AML-193 (cell line): ENCODE measurements at places on chromosomes 7 and 10.

DNA sequence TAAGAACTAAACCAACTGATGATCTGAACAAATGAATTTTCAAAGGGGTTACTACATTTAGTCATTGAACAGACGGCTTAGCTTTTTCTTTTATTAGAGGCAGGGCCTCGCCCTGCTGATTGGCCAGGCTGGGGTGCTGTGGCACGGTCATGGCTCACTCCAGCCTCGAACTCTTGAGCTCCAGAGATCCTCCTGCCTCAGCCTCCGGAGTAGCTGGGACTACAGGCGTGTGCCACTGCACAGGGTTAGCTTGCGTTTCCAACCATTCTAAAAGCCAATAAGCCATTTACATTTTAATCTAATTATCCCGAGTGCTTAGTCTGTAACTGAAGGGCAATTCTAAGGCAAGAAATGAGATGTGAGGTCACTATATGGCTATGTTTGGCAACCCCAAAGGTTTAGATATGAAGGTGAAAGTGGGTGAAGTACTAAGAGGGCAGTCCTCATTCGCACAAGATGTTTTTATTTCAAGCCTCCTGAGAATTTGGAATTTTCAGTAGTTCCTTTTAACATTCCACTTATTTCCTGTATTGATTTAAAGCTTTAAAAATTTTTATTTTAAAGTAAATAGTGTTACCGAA lies 1.6 kb upstream of the CDK13 start:
- DNase-seq, result peak; percentile 25

DNA sequence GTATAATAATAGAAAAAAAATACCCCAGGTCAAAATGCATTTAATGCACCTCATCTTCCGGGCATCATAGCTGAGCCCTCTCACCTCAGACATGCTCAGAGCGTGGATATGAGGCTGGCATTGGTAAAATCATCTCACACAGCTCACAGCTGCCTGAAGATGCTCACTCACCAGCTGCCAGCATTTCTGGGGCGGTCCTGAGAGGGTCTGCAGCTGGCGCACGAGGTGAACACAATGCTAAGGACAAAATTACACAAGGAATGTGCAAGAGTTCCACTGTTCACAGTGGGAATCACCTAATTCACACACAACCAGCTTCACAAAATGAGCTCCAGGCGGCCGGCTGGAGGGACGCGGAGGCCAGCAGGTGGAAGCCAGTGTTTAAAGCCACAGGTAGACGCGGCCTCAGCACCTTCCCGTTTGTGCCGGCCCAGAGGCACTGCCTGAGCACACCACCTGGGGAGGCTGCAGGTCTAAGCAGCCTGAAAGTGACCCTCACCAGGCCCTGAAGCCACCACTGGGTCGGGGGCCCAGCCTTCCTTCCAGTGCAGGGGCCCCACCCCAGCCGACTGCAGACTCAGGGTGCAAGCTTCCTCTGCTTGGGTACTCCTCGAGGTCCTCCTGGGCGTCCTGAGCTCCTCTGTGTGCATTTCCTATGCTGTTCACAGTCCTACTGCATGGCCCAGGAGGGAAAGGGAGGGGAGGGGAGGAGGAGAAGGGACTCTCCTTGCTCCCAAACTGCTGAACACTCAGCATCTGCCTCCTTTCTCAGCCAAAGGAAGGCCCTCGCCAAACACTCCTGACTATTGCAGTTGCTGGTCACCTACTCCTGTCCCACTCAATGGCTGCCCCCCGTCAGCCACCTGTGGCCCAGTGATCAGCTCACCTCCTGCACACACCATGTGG lies 61.2 kb upstream of the FAM20C start:
- DNase-seq, result no peak

DNA sequence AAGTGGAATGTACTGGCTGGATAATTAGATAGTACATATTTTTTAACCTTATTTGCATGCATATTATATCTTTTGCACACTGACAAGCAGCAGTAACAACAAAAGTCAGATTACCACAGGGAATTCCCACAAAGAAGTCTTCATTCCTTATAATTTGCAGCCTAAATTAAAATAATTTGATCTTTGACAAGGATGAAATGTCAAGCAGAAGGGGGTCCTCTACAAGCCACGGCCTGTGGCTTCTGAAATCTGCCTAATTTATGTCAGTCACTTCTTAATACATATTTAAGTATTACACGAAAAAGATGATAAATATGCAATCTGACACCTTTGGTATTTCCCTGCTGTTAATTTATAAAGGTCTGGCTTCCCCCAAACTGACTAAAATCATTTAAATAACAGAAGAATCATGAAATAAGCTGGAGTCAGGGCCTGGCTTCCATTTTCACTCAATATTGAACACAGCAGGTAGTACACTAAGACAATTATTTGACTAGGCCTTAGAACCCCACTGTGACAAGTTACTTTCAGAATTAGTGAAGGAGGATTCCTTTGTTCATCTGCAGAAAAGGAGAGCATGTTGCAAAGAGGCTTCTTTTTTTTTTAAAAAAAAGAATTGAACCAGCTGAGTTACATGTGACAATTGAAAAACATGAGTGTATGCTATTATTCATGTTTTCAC lies 351.1 kb upstream of the ETV1 start:
- DNase-seq, result no peak

- DNase-seq, result no peak
Measured at GRCh38 chr10:48607356-48608278, 2.7 kb upstream of the ARHGAP22 start.

DNA sequence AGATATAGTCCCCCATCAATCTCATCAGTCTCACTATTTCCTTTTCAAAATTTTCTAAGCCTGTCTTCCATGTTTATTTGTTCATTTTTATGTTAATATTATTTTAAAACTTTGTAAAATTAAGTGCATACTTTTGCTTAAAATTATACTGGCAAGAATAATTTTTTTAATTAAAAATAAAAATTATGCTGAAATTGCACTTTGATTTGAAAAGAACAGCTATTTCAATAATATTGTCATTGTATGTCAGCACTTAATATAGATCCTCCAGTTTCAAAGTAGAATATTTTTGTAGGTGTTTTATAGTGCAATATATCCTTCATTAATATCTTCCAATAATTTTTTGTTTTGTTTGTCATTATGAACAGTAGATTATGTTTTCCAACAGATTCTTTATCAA lies 99.0 kb upstream of the MAGI2 start:
- DNase-seq, result no peak

- no peak for DNase-seq
Measured at GRCh38 chr10:86657396-86658011, 3.2 kb downstream of the OPN4 start.

- no peak for DNase-seq
Measured at GRCh38 chr7:122682815-122683550, 15.9 kb downstream of the RNF133 start.

GRCh38 chr10:84540022-84540616 lies 211.7 kb downstream of the CCSER2 start:
- no peak for DNase-seq

DNA sequence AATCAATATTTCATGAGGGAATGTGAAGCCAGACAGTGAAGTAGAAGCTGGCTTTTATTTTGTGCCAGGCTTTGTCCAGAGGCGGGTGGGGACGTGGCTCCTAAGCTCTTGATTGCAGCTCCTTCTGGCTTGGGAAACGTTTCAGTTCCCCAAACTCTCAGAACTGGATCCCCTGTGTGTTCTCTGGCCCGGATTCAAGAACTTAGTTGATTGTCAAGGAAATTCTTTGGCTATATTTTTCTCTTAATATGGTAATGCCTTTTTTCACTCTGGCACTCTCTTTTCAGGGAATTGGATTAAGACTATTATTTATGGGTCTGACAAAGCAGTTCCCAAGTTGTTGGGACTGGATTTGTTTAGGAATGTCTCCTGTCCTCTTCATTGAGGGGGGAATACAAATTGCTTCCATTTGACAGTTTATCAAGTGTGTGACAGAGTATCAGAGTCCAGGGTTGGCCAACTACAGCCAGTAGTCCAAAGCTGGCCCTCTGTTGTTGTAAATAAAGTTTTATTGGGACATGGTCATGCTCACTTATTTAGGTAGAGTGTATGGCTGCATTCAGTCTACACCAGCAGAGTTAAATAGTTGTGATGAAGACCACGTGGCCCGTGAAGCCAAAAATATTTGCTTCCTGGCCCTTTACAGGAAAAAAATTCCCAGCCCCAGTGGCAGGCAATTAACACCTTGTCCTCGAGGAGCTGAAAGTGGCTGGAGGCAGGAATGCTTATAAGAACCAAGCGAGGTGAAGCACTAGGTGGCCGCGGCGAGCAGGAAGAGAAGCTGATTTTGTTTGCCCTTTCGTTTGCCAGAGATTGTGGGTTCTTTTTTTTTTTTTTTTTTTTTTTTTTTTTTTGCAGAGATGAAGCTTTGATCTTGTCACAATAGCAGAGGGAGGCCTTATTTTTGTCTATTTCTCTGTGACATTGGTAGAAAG lies 34.3 kb downstream of the HTRA1 start:
- no peak for DNase-seq

GRCh38 chr7:12226756-12227155 lies 15.7 kb downstream of the TMEM106B start:
- DNase-seq, result no peak

DNA sequence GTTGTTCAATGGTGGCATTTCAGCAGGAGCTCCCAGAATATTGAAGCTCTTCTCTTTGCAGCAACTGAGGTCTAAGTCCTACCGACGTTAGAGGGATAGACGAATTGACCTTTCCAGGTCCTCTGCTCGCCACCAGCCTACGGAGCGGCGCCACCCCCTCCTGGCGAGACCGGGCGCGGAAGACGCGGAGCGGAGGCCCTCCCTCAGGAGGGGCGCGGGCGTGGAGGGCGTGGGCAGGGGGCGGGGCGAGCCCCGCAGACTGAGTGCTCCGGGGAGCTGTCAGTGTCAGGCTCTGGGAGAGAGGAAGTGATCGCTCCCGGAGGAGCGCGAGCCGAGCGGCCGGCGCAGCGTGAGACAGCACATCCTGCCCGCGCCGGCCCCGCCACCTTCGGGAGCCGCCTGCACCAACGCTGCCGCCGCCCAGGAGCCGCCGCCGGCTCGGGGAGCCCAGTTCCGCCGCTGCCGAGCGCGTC lies at the start of gene DYNC1I1:
TSS of gene DYNC1I1 (plus strand) at position 257 of the 473 bp plus-strand sequence. CDS start 32,176 bp downstream, outside the sequence.
- no peak for DNase-seq

- peak; percentile 90 for DNase-seq
Measured at GRCh38 chr7:20199015-20199737, 18.0 kb downstream of the MACC1 start.

DNA sequence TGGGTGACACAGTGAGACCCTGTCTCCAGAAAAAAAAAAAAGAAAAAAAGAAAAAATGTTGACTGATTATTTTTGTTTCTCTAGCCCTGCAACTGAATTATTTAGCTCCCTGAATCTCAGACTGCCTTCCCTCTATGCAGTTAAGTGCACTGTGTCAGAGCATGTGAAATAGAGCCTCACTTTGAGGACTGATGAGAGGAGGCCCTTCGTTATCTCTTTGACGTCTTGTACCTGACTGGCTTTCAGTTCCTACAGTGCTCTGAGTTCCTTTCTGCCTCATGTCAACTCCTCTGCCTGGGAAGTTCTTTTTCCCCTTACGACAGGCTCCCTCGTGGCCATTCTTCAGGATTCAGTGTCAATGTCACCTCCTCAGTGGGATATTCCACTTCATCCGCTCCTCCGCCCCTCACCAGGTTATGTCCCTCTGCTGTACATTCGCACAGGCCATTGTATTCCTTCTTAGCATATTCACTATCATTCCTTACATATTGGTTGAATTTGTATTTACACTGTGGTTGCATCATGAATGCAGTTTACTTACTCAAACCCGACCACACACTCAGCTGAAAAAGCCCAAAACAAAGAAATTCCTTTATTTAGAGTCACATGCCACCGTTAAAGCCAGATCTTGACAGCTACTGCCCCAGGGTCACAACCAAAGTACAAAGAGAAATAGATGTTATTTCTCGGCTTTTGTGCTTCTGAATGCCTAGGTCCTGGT lies 18.1 kb upstream of the CAMK2G start:
- DNase-seq, result no peak

DNA sequence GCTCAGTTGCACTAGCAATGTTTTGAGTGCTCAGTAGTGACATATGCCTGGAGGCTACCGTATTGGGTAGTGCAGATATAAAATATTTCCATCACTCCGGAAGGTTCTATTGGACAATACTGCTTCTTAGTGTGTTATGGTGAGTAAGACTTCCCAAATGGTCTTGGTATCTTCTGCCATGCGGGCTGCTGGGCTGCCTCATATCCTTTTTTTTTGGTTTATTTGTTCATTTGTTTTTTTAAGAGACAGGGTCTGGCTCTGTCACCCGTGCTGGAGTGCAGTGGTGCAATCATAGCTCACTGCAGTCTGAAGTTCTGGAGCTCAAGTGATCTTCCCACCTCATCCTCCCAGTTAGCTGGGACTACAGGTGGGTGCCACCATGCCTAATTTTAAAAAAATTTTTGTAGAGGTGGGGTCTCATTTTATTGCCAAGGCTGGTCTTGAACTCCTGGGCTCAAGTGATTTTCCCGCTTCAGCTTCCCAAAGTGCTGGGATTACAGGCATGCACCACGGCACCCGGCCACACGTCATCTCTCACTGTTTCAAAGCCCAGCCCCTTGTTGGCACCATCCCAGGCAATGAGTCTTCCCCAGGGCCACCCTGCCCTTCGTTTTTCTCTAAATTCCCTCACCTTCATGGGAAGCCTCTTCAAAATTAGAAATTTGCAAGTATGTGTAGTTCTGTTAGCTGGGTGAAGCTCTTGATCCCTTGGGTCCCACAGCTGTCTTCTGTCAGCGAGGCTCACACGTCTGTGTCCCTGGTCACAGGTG lies 111.0 kb upstream of the KLF14 start:
- no peak for DNase-seq

DNA sequence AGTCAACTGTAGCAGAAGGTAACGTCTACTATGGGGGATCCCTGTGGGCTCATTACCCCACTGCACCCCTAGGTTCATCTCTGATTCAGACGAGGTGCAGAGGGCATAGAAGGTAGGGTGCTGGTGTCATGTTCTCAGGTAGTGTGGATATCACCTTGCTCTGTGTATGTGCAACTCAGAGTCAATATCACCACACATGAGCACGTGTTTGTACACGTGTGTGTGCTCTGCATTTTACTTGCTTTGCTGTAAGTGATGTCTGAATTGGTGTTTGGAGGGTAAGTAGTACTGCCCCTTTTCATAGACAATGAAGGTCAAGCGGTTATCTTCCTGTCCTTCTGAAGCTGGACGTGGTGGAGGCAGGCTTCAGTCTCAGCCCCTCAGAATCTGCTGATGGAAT lies 10.4 kb downstream of the DMBT1 start:
- DNase-seq, result no peak

GRCh38 chr7:22001345-22002004 lies 55.8 kb upstream of the CDCA7L start:
- peak; percentile 62 for DNase-seq

DNA sequence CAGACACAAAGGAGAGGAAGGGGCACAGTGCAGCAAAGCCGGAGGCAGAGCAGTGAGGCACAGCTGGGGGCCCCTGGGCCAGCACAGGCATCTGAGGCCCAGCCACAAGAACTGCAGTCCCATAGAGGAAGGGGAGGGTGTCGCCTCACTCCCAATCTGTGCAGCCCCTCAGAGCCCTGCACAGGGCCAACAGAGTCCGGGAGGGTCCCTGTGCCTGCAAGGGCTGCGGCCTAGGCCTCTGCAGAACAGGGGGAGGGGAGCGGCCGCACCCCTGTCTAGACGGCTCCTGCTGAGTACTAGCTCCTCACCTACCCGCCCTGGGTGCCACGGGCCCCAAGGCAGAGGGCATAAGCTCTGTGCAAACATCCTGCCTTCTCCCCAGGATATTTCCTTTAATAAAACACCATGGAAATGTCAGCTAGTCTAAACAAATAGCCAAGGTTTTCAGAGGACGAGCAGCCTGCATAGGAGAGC lies 32.4 kb upstream of the RET start:
- no peak for DNase-seq
